Right renal cortex interstitium (tissue), 3 donors: ENCODE measurements at places on chromosomes 3 and 15.

- DNase-seq, result no peak
Measured at GRCh38 chr3:51375571-51375970, 9.5 kb upstream of the MANF start.

DNA sequence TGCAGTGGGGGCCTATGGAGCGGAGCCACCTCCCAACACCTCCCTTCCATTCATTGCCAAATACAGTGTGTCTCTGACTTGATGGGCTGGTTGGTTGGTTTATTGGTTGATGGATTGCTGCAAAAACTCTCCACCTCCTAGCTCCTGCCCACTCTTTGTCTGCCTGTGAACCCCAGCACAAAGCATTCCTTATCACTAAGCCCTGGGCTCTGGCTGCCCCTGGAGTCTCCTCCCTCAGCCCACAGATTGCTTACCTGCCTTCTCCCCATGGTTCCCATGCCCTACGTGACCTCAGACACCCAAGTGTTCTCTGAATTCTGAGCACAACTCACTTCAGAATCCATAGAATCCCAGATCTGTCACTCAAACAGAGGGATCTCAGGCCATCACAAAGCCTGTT is 139.1 kb upstream of the TPM1 start:
- no peak for DNase-seq

- no peak for DNase-seq
Measured at GRCh38 chr3:117660941-117661817, 951.6 kb downstream of the TUSC7 start.

GRCh38 chr15:77075528-77075927 is 4.6 kb upstream of the TSPAN3 start:
- DNase-seq, result no peak

- no peak for DNase-seq
Measured at GRCh38 chr15:25620466-25620865, 181.6 kb upstream of the UBE3A start.

DNA sequence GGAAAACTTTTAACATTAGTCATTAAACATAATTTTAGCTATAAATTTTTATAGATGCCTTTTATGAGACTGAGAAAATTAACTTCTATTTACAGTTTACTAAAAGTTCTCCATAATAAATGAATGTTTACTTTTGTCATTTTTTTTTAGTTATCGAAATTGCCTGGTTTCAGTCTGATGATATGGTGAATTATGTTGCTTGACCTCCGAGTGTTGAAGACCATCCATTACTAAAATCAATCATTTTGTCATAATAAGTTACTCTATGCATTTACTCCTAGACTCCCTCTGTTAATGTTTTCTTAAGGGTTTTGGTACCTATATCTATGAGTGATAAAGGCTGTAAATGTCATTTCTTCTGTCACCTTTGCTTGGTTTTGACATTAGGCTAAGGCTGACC is 516.0 kb upstream of the ROBO1 start:
- DNase-seq, result no peak

DNA sequence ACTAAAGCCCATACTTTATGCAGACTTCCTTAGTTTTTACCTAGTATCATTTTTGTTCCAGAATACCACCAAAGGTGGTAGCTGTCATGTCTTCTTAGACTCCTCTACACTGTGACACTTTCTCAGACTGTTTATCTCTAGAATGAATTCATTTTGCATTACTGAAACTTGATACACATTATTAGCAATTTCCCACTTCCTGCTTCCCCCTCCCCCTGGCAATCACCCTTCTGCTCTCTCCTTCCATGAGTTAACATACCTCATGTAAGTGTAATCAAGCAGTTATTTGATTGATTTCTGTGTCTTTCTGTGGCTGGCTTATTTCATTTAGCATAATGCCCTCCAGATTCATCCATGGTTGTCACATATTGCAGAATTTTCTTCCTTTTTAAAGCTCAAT is 204.9 kb downstream of the STAG1 start:
- no peak for DNase-seq

DNA sequence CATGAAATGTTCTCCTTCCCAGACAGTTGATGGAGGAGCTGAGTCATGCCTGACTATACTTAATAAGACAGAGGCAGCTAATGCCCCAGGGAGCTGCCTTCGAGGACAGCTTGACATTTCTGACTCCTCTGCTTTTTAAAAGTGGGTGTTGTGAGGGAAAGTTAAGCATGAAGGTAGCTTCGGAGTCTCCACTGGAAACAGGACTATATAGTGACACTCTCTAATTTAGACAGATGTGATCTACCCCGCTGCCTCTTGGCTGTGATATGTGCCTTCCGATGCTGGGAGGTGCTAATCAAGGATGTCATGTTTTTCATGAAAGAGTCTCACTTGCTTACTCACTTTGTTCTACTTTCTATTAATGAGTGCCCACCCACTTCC is 72.7 kb downstream of the IL1RAP start:
- DNase-seq, result no peak

DNA sequence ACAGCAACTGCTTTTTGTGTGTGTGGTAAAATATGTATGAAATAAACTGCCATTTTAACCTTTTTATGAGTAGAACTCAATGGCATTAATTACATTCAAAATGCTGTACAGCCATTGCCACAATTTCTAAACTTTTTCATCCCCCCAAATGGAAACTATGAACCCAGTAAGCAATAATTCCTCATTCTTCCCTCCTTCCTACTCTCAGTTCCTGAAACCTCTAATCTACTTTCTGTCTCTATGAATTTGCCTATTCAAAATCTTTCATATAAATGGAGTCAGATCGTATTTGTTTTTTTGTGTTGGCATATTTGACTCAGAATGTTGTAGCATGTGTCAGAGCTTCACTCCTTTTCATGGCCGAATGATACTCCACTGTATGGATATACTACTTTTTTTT is 5.3 kb upstream of the BLM start:
- DNase-seq, result no peak

DNA sequence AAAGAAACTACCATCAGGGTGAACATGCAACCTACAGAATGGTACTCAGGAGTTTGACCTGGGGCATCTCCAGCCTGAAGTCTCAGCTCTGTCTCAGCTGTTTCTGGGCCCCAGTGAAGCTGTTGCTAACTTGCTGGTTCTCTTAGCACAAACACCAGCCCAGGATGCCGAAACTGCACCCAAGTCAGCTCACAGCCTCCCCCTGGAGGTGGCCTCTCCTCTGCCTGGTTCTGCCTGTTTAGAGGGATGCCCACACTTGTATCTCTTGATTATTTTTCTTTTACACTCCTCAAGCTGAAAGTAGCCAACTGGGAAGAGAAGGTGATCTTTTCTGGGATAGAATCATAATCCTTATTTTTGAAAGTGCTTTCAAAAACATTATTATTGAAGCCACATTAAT is 289.0 kb upstream of the RASGRP1 start:
- DNase-seq, result no peak

GRCh38 chr15:72866866-72867616 is 83.5 kb upstream of the ADPGK start:
- DNase-seq, result no peak

GRCh38 chr3:143674100-143674968 is 173.9 kb downstream of the SLC9A9 start:
- peak; percentile 63 for DNase-seq

- no peak for DNase-seq
Measured at GRCh38 chr15:100879061-100879463, 569 bp upstream of the ALDH1A3 start.

GRCh38 chr3:157059661-157060060 is 100.3 kb downstream of the CCNL1 start:
- no peak for DNase-seq

GRCh38 chr15:61780278-61780980 is 279.8 kb downstream of the VPS13C start:
- no peak for DNase-seq

DNA sequence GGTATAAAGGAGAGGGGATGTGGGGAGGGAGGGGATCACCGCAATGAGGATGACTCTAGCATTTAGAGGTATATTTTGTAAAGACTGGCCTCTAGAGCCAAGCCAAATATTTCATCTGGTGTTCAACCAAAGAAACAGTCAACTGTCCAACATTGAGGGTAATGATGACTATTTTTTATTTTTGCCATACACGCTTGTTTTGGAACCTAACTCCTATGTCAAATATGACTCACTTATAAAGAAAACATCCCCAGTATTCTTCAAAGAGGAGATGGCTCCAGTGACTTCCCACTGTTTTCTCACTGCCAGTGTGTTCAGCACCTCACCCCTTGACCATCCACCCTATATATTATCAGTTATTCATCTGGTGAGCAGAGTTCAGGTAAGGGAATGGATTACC is 77.3 kb downstream of the WNT5A start:
- no peak for DNase-seq

GRCh38 chr3:136444581-136444980 is 194.4 kb downstream of the PCCB start:
- DNase-seq, result no peak

GRCh38 chr3:32937331-32937730 is 14.1 kb upstream of the CCR4 start:
- DNase-seq, result no peak

DNA sequence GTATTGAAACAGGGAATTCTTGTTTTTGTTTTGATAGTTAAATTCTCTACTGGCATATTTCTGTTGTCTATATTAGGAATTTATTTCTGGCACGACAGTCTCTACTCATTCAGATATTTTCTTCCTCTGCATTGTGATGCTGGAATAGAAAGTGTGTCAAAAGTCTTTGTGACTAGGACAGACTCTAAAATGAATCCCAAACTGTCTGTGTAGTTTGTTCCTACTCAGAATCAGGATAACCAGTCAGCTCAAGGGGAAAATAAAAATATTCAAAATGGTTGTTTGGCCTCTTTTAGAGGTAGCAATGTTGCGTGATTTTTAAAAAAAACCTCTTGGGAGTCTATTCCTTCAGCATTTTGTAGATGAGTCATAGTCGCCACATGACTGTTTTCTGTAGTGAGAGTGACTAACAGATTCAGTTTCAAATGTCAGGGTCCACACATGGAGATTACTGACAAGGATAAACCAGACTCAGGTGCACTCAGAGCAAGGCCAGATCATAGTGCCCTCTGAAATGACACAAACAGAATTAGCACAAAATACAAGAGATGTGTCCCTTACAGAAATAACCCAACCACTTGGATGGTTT is 13.1 kb downstream of the SLC7A14 start:
- DNase-seq, result no peak

DNA sequence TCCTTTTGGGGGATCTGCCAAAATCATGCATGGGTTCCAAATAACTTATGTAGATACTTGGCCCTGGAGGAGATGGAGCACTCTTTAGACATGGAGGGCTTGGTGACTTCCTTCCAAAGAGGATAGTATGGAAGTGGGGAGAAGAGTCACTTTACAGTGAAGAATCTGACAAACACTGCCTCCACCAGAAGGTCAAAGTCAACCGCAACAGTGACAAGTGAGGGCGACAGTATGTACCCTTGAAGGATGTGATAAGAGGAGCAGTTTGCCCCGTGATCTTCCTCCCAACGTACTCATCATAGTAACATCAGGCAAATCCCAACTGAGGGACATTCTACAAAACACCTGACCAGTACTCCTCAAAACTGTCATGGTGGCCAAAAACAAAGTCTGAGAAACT is 62.0 kb downstream of the LMCD1 start:
- DNase-seq, result no peak

GRCh38 chr15:33310481-33311311 is at the start of gene RYR3:
RYR3 (plus strand) TSS chr15:33310967; CDS start chr15:33311046, 79 bp downstream.
- no peak for DNase-seq

DNA sequence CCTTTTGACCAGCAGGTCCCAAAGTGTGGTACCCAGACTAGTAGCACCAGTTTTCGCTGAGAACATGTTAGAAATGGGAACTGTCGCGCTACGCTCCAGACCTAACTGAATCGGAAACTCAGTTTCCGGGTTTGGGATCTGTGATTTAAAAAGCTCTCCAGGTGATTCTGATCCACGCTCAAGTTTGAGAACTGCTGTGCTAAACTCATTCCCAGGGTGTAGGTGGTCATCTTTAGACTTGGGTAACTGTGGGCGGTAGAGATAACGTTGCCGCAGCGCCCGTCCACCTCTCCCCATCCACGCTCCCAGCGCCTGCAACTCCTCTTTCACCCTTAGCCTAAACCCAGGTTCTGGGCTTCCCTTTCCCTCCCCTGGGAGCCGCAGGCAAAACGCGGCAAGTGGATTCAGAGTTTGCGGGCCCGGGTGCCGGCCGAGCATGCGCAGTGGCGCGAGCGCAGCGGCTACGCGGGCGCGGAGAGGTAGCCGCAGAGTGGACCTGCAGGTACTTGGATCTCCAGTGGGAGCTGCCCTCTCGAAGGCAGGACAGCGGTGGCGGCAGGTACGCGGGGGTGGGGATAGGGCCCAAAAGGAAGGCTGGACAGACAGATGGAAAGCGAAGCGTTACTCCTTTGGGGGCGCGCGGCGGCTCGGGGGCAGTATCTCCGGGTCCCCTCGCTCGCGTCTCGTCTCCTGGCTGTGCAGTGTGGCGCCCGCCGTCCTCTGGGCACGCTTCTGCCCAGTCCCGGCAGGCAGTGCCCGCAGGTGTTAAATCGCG is at the start of gene PLS1:
Gene PLS1, plus strand, starts transcription at position 443 of the 775 bp plus-strand sequence. CDS start 67,845 bp downstream, outside the sequence.
- peak; percentile 85 for DNase-seq

- DNase-seq, result no peak
Measured at GRCh38 chr3:143970773-143971358, 757 bp upstream of the DIPK2A start.

DNA sequence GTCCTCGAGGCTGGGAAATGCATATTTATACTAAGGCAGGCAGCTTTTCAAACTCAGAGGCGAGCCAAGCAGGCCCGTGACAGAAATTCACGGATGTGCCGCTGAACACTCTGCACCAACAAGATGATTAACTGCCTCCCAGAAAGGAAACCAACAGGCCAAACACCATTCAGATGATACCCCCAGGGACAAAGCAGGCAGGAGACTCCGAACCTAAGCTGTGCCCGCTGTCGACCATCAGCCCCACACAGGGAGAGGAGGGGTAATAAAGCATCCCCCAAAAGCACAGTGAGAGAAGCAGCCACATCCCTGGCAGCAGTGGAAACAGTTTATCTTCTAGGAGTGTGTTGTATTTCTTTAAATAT is 31.8 kb downstream of the ADAMTS17 start:
- DNase-seq, result no peak

GRCh38 chr3:123523023-123523412 is 61.8 kb downstream of the HACD2 start:
- no peak for DNase-seq

GRCh38 chr3:184914628-184915027 is 102.7 kb downstream of the VPS8 start:
- no peak for DNase-seq

GRCh38 chr15:92393071-92393979 is at the start of gene ST8SIA2:
ST8SIA2 (plus strand) TSS chr15:92393881; CDS start chr15:92394065, 184 bp downstream.
- peak; percentile 44 for DNase-seq

GRCh38 chr3:82942041-82942440 is 1180.6 kb upstream of the GBE1 start:
- DNase-seq, result no peak

DNA sequence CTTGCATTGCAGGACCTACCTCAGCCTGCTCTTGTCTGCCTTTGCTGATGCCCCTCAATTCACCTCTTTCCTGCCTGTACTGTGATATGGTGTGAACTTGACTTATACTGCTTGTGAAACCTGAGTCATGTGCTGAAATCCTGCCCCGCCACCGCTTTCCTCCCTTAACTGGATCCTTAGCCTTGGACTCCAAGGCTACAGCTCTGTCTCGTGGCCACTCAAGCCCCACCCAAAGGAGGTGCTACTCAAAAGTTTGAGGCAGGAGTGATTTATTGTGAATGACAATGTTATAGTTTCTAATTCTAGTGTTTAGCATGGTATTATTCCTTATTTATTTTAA is 56.1 kb downstream of the MYZAP start:
- no peak for DNase-seq
